ENCODE measurements at places on chromosomes 16 and 17.

DNA sequence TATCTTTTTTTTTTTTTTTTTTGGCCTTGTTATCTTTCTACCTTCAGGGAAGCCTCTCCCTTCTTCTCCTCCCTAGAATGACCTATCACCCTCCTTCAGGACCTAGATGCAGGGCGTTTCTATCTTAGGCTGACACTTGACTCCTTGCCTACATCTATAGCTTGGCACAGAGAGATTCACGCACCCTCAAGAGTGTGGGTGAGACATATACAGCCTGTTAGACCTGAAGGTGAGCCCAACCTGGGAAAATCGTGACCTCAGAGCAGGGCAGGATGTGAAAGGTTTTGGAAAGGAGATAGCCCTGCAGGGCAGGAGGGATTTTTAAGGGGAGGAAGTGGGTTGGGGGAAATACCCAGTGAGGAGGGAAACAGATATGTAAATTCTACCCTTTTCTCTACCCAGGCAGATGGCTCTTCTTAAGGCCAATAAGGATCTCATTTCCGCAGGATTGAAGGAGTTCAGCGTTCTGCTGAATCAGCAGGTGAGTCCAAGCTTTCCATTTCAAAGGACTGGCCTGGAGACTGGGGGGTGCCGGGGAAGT is at the start of gene AHSP:
Gene AHSP (plus strand): TSS at position 167 of the 541 bp plus-strand sequence. CDS start 240 bp downstream, at position 407.
- no peak for DNase-seq

DNA sequence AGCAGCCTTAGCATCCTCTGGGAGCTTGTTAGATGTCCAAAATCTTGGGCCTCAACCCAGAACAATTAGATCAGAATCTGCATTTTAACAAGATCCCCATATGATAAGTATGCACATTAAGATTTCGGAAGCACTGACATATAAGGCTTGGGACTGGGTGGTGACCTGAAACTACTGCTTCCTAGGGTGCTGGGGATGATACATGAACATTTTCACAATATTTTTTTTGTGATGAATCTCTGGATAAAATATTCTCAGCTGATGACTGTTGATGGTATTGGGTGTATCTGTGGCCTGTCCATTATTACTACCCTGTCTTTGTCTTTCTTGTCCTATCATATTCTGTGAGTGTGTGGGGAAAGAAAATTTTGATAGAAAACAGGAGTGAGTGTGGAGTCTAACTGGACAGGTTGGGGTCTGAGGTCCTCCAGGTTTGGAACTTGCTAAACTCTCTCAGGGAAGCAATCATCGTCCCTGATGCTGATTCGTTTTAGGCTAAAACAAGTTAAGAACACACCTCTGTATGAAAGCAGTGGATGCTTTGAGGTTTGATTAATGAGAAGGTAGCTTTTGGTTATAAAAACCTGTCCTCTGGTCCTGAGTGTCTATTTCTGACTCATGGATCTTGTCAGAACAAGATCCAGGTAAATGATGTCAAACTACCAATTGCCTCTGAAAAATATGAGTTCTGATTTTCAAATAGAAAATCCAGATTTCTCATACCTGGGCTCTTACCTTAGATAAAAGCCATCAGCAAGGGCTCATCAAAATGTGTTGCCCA is 23.2 kb downstream of the KRT23 start:
- DNase-seq, result no peak

GRCh38 chr17:40265337-40265736 is 22.3 kb upstream of the CDC6 start:
- no peak for DNase-seq

DNA sequence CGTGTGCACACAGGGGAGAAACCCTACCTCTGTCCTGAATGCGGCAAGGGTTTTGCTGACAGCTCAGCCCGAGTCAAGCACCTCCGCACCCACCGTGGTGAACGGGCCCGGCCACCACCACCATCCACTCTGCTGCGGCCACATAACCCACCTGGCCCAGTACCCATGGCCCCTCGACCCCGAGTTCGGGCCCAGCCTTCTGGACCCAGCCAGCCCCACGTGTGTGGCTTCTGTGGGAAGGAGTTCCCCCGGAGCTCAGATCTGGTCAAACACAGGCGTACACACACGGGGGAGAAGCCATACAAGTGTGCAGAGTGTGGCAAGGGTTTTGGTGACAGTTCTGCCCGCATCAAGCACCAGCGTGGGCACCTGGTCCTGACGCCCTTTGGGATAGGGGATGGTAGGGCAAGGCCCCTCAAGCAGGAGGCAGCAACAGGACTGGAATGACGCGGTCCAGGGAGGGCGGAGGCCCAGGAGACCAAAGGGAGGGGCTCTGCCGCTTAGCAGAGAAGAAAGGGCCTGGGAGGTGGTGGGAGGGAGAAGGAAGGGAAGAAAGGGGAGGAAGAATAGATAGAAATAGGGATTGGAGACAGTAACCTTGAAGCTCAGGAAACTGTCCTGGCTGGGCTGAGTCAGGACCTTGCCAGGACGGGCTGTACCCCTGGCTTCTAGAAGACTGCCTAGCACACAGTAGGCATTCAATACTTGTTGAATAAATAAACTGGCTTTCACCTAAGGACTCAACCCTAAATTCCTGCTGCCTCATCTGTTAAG is 3.6 kb downstream of the ZNF48 start:
- DNase-seq, result no peak

GRCh38 chr17:65297916-65298315 is 160.7 kb downstream of the RGS9 start:
- DNase-seq, result no peak

DNA sequence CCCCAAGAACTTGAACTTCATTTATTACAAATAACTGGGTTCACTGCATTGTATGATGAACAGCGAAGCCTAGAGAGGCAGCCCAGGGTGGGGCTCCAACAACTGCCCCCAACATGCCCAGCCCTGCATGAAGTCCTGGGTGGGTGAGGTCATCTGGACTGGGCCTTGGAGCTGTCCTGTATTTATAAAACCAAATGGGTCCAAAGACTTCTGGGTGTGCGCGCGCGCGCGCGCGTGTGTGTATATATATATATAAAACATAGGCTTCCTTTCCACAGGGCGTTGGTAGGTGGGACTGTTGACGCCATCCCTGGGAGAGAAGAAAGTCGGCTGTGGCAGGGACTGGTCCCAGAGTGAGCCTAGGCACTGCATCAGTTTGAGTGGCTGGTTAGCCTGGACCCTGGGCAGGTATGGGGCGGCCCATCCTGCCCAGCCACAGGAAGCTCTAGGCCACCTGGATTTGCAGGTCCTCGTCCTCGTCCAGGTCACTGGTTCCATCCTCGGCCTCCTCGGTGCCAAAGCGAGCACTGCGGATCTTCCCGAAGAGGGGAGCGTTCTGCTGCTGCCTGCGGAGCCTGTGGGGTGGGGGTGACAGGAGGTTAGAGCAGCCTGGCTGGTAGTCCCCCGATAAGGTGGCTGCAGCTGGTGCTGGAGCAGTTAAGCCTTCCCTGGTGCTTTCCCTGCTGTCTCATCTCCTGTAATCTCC is 23.9 kb downstream of the CCDC102A start:
- DNase-seq, result no peak

DNA sequence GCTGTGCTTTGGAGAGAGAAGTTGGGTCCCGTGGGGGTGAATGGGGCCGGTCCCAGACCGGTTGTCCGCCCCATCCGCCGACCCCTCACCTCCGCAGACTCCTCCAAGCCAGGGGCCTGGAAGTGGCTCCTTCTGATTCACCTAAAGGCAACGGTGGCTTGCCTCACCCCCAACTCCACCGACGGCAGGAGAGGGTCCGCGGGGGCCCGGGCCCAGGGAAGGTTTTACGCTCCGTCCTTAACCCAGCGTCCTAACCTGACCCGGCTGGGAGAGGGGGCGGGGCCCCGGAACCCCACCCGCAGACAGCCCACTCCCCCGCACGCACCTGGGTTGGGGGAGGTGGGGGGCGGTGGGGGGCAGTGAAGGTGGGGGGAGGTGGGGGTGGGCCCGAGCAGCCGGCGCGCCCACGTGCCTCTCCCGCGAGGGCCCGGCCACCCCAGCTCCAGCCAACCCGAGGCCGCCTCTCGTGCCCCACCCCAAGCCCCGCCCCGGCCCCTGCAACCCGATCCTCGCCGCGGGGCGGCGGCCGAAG is 12.7 kb upstream of the CD300A start:
- no peak for DNase-seq

DNA sequence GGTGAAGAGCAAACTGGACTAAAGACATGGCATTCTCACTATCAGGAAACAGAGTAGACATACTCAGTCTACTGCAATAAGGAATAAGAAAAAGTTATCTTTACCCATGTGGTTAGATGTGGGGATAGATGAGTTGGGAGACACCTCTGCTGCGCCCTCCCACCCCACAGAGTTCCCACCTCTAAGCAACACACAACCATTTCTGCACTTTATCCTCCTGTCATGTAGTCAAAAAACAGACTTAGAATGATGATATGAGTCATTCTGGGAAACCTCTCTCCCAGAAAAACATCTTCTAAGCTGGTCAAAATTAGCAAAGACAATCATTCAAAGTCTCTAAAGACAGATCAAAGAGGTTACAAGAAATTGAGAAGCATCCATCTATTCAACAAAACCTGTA is 94.9 kb downstream of the CACNG1 start:
- DNase-seq, result no peak

DNA sequence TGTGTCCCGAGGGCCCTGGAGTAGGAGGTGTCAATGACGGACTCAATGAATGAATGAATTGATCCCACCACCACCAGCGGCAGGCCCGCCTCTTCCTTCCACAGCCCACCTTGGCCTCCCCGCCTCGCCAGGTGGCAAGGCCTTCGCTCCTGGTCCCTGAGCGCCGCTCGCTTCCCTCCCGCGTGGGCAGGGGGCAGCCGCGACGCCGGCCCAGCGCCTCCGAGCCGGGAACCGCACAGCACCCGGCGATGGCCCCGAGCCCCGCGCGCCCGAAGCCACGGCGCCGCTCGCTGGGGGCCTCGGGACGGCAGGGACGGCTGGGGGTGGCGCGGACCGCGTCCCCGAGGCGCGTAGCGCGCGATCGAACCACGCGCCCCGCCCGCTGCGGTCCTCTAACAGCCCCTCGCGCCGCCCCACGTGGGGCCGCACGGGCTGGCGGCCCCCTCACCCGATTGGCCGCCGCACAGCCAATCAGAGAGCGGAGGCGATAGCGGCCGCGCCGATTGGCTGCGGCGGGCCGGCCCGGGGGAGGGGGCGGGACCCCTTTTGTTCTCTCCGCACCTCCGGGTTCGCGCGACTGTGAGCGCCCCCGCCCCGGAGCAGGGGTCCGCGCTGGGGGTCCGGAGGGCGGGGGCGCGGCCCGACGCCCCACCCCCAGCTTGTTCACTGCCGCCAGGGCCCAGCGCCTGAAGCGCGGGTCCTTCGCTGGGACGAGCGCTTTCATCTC is 31.4 kb downstream of the ACTG1 start:
- peak; percentile 86 for DNase-seq

- DNase-seq, result no peak
These were observed 586 bp downstream of the UBALD2 start for GRCh38 chr17:76265624-76266243.

DNA sequence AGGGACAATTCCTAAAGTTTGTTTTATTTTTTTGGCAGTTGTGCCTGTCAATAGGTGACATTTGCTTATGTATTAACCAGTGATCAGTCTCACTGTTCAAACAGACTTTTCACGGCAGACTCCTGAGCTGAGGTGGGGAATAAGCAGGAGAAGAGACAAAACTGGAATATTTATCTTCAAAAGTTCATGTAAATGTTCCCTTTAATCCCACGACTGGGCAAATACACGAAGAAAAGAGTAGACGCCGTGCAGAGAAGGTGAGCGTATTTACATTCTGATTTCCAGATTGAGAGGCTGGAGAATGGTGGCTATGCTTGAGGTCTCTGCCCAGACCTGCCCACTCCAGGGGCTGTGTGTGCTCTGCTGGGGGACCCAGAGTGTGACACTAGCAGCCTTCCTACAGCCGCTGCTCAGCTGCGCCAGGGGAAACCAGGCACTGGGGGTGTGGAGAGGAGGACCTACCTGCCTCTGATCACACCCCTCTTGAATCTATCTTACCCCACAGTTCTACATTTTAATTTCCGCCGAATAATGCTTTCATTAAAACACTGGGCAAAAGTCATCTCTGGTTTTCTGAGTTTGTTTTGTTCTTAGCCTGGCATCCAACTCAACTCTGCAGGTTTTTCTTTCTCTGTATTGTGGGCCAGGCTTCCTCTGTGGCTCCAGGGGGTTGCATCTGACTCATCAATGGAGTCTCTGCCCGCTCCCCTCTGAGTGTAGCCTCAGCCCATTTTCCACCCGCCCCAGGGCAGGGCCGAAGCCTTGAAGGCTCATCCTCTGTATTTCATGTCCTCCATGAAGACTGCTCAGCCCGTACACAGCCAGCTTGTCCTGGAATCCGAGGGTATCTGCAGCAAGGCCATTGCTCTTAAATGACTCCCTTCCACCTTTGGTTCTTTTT is 237.1 kb downstream of the NTN1 start:
- no peak for DNase-seq

DNA sequence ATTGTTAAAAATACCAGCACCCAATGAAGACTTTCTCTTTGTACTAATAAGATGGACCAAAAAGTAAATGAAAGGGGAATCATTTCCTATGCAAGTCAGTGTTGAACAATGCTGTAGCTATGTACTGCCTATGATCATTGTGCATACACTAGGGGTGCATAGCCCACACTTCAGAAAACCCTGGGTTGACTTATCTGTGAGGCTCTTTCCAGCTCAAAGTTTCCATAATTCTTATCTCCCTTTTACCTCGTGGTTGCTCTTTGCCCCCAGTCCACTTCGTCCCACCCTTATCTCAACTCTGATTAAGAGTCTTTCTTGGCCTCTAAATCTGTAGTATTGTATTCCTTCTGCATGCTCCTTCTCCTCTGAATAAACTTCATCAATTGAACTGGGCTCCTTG is 336.8 kb downstream of the SHISA9 start:
- DNase-seq, result no peak

- no peak for DNase-seq
These were observed 63.4 kb upstream of the GSG1L start for GRCh38 chr16:28126684-28127620.

DNA sequence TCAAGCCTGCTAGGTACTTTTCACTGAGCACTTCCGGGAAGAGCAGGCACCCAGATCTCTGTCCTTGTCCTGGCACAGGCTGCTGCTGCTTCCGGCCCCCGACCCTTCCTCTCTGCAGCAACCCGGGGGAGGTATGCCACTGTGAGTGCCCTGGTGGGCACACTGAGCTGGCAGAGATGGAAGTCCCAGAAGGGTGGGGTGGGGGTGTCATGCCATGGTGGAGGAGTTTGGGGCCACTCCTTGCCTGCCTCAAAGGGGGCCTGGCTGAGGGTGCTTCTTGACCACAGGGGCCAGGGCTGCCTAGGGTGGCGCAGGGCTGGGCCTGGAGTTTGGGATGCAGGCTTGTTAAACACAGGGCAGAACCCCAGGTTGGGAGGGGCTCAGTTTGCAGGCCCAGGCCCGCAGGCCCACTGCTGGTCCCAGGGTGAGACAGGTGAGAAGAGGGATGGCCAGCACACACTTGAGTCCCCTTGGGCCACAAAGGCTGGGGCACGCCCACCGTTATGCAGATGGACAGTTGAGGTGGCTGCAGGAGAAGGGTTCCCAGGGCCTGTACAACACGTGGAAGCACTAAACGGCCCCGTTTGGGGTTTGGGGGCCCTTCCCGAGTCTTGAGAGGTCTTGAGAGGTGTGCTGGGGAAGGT is 8.7 kb downstream of the TMEM235 start:
- DNase-seq, result no peak

DNA sequence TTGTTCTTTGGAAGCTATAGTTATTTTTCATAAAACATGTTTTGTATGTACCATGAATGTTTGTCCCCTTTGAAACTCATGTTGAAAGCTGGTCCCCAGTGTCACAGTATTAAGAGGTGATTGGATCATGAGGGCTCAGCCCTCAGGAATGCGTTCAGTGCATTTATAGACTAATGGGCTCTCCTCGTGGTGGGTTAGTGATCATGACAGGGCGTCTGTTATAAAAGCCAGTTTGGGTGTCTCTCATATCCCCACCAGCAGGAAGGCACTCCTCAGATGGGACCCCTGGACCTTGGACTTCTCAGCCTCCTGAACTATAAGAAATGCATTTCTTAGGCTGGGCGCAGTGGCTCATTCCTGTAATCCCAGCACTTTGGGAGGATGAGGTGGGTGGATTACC is 10.4 kb downstream of the BANP start:
- DNase-seq, result no peak
